ENCODE measurements at places on chromosomes 13 and 19. TPM values are rescaled to one million over a fixed set of nuclear protein-coding genes. Genes with fewer than 3 reads are reported as not detected.

ZNF529 gene
- 10.5 TPM for total RNA-seq

C19orf85 gene
- not detected for total RNA-seq

IRGC gene
- not detected for total RNA-seq

SLITRK6 gene
- 0.18 TPM for total RNA-seq

THSD1 gene
- 4.8 TPM for total RNA-seq

HCN2 gene
- 0.08 TPM for total RNA-seq

PNMA8B gene
- total RNA-seq: 6.3 TPM

TMEM238 gene
- total RNA-seq: not detected

PTPRH gene
- total RNA-seq: 6.5 TPM

KLK6 gene
- total RNA-seq: not detected

IGFL1 gene
- total RNA-seq: not detected

KIR3DL1 gene
- not detected for total RNA-seq

Data from fibroblast of the aortic adventitia (primary cell).